ENCODE measurements at places on chromosomes 7 and 10.

DNA sequence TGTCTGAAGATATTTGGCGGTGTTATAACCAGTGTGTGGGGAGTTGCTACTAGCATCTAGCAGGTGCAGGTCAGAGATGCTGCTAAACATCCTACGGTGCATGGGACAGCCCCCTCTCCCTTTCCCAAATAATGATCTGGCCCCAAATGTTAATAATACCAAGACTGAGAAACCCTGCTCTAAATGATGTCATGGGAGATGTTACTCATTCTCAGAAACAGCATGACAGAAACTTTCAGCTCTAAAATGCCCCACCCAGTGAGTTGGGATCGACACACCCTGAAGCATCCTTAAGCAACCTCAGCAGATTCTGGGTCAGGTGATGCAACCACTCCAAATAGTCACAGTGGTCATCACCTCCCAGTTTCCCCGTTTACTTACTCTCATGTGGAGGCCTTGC is 108.8 kb upstream of the MPP7 start:
- DNase-seq, result peak; percentile 13

GRCh38 chr7:78015574-78016260 is 217.1 kb downstream of the PHTF2 start:
- DNase-seq, result no peak

GRCh38 chr10:11286261-11286852 is 268.7 kb downstream of the CELF2 start:
- DNase-seq, result no peak

GRCh38 chr7:144907577-144907976 is 71.7 kb upstream of the TPK1 start:
- DNase-seq, result no peak

DNA sequence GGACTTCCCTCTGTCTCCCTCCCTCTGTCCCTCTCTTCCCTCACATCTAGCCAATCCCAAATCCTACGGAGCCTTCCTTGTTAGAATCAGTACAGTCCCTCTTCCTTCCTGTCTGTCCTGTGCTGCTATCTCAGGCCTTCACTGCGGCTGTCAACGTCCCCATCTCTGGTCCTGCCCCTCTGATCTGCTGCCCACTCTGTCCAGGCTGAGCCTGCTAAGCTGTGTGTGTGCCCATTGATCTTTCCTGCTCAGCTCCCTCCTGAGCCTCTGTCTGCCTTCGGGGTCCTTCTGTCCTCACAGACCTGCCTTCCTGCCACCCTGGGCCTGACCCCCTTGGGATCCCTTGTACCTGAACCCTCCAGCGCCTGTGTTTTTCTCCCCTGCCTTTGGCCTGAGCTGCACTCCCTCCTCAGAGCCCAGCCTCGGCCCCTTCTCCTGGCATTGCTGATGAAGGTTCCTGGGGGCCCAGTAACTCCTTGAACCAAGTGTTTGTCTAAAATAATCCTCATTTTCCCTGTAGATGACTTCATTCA is 182.1 kb upstream of the SHH start:
- DNase-seq, result no peak

DNA sequence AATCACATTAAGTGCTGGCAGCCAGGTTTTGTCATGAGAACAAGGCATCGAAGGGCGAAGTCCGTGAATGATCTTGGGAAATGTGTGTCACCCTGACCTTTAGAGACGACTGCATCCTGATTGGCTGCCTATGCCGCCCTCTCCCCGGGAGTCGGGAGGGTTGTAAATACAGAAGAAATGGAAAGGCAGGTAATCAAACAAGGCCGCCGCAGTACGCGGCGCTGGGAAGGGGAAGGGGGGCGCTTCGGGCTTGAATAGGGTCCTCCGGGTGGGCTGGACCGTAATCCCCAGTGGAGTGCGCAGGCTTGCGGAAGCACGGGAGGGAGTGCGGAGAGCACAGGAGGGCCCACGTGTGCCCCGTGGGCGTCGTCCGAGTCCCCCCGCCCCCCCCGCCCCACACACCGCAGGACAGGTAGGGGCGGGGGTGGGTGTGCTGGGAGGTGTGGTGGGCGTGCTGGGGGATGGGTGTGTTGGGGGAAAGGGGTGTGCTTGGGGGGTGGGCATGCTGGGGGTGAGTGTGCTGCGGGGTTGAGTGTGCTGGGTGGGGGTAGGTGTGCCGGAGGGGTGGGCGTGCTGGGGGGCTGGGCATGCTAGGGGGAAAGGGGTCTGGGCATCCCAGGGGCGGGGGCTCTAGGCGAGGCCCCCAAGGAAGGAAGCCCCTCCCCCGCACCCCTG is 169.4 kb downstream of the ARHGAP12 start:
- peak; percentile 40 for DNase-seq

DNA sequence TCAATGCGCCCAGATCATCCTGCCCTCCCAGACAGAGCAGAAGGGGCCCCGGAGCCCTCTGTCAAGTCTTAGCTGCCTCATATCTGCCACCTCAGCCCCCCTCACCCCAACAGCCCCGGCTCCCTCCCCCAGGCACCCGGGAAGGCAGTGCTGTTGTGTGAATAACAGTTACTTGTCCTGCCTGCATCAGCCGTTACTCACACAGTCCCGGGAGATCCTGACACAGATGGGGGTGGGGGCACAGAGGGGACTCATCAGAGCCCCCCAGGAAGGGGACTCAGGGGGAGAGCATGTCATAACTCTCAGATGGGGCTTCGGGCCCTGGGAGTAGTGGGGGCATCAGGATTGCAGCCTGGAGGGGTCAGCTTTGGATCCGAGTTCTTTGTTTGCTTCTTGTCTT is 12.4 kb upstream of the SERPINE1 start:
- no peak for DNase-seq

- no peak for DNase-seq
Observed at GRCh38 chr7:88985295-88985694, 189.8 kb upstream of the TEX47 start.

- no peak for DNase-seq
Observed at GRCh38 chr10:11424456-11425295, 186.8 kb downstream of the USP6NL start.

- no peak for DNase-seq
Observed at GRCh38 chr10:96704563-96704962, 15.8 kb downstream of the PIK3AP1 start.

DNA sequence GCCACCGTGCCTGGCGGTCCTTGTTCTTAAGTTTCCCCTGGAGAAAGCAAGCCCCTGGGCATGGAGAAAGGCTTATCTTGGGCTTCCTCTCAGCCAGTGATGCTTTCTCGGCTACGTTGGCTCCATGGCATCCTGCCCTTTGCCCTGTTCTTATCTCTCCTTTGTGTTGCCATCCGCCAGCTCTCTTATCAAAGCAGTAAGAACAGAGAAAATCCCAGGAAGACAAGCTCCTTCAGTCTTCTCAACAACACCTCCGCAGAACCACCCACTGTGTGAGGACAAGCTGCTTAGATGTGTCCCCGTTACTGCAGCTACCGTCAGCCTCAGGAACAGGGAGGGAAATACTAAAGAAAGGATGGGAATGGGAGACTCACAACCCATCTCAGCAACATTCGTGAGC is 3.3 kb downstream of the PLEKHS1 start:
- no peak for DNase-seq

GRCh38 chr7:35482231-35482630 is 212.7 kb downstream of the HERPUD2 start:
- DNase-seq, result no peak

DNA sequence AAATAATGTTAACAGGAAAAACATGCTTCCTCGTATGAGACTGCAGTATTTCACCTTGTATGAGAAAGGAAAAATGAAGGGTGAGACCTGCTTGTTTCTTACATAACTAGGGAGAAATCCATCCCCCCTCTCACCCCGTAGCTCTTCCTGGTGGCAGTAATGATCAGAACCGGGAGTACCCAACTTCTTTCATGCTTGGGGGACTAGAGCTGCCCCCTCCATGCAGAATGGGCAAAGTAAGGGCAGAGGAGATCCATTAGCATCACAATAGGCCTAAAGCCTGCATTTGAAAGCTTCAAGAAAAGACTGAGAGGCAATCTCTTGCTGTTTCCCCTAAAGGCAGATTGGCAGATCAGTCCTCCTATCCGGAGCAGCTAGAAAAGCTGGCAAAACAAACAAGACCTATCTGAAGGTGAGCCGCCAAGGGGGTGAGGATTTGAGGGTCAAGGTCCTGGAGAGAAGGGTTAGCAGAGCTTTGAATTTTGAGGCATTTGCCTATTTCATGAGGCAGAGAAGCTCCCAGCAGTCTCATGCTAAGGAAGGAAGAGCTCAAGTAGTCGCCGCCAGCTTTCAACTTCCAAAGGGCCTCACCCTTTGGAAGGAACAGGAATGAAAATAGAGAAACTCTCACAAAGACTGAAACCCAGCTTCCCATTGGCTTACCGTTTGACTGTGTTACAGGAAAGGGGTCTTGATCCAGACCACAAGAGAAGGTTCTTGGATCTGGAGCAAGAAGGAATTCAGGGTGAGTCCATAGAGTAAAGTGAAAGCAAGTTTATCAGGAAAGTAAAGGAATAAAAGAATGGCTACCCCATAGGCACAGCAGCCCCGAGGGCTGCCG is 36.2 kb downstream of the BAG3 start:
- no peak for DNase-seq

DNA sequence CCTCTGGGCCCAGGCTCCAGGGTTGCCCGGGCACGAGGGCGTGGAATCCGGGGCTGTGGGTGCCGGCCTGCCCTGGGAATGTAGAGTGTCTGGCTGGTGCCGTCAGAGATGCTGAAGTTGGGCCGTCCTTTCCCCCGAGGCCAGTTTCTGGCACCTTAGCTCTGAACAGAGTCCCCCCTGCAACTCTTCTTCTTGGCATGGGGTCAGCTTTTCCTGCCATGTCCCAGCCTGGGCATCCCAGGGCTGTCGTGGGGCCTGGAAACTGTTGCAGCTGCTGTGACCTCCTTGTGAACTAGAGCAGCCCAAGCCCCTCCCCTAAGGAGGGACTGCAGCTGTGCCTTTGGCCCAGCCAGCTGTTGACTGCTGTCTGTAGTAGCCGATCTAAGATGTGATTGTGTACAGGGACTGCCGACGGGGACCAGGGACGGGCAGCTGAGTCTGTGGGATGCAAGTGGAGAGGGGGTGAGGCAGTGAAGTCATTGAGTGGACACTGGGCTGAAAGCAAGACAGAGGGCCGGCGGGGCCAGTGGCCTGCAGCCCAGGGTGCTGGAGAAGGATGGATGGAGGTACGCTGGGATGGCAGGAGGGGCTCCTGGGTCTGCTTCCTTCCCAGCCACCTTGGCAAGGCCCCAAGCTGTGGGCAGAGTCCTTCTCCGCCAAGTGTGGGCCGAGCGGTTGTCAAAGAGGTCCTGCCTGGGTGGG is 35.8 kb downstream of the GBX1 start:
- no peak for DNase-seq

DNA sequence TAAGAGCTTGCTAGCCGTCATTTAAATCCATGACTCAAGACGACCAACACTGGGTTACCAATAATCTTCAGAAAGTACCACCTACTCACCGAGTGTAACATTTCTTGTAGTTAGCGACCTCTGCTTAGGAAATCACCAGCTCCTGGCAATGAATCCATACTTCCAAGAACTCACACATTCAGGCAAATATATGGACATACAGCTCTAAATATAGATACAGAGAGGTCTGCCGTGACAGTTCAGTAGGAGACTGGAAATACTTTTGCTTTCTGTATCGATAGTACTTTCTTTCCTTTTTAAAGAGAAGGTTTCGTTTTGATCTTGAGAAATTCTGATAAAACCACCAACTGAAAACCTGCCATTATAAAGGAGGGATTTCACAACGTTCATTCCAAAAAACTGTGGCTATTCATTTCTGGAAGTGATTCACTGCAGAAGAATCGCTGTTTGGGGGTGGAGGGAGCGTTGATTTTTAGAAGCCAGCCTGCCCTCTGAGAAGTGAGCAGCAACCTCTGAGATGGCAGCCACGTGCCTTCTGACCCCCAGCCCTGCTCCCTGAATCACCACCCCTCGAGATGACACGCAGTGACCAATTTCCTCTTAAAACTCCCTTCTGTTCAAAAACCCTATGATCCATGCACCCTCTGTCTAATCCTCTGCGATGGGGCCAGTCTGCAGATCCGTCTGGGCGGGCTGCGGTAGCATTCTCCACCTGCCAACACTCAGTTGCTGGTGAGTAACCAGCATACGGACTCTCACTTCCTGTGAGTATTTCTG is 179.0 kb upstream of the KLF14 start:
- DNase-seq, result peak; percentile 90

DNA sequence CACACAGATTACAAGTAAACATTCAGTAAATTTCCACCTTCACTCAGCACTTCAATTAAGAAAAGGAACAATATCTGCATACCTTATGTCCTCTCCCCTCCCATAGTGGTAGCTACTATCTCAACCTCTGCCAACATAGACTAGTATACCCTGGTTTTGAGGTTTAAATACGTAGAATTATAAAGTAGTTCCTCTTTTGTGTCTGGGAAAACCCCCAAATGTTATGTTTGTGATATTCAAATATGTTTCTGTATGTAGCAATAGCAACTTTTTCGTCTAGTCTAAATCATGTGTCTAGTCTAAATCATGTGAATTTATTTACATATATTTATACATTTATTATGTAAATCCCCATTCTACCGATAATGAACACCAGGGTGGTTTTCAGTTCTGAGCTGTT is 13.2 kb upstream of the CAMK2B start:
- no peak for DNase-seq

DNA sequence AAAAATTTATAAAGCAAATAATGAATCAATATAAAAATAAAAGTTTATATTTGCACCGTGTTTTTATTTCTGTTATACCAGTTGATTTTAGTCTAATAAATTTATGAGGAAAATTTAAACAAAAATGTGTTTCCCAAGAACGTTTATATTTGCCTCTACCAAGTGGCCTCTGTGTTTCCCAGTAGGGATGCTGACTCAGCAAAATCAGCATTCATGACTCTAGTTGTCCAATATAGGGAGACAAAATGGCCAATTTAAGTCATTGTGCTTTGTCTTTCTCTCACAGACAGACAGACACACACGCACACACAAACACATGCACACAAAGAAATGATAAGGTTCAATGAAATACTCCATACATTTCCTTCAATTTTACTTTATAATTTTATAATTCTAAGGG is 942.5 kb upstream of the ZWINT start:
- no peak for DNase-seq

GRCh38 chr10:74932648-74933047 is 106.2 kb downstream of the KAT6B start:
- no peak for DNase-seq

- no peak for DNase-seq
Observed at GRCh38 chr7:158025686-158026600, 561.7 kb downstream of the PTPRN2 start.

- DNase-seq, result no peak
Observed at GRCh38 chr10:70503776-70504175, 25.2 kb downstream of the PALD1 start.

- DNase-seq, result no peak
Observed at GRCh38 chr7:22907805-22908204, 85.2 kb upstream of the TOMM7 start.

GRCh38 chr10:129599160-129599559 is 132.1 kb downstream of the MGMT start:
- no peak for DNase-seq

- no peak for DNase-seq
Observed at GRCh38 chr10:129849452-129849750, 114.7 kb downstream of the EBF3 start.
